ENCODE measurements at places on chromosomes 3 and 15.

DNA sequence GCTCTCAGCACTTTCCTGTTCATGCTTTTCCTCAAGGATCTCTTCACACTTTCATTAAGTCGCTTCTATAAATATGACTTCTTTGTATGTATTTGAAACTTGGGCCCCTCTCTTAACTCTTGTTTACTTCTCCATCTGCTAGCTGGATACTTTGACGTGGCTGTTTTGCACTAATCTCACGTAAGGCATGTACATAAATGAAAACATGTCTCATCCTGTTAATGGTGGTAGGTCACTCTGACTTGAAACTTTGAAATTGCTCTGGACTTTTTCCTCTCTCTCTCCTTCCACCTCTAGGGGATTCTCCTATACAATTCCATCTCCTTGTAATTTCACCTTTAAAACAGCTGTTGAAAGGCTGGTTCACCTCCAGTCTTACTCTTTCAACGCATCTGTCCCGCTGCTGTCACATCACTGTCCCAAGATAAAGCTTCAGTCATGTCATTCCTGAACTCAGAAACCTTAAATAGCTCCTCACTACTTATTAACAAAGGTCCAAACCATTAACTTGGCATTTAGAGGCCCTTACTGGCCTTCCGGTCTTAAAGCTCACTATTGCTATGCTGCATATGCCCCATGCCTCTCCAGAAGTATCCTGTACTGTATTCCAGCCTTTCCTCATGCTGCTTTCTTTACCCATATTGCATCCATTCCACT is 1.2 kb downstream of the BLOC1S6 start:
- no peak for DNase-seq

DNA sequence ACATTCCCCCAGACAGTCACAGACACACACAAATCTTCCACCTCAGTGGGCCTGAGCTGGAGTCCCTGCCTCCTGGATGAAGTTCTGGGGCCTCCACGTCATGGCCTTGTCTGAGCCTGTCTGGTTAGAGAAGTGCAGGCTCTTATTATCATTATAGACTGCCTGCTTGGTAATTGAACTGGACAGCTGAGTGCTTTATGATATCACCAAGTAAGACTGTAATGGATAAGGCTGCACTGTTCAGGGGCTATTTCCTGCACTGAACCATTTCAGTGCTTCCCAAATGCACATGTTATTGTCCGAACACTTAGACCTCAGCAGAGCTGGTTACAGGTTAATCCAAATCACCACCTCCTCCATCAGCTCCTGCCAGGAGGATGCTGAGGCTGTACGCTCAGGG is 8.7 kb upstream of the ST6GAL1 start:
- no peak for DNase-seq

DNA sequence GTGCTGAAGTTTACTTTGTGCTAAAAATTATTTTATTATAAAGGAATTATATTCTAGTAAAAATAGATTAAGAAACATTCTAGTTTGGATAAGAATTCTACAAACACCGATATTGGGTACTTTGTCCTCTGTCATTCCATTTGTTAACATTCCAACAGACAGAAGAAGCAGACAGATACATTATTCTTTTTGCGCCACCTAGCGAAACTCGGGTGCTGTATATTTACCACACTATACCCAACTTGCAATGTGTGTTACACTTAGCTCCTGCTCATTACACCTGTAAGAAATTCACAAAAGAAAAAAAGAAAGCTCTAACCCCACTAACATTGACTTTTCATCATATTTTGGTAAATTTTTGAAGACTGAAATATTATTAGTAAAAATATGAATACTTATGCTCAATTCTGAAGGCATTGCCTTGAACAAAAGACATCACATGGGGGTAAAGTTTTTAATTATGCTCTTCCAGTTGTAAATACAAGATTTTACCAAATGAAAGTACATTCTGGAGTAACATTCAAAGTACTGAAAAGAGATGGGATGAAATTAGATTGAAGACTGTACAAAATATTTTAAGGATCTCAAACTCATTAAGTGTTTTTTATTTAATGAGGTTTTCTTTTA is 136.5 kb upstream of the MLF1 start:
- DNase-seq, result peak; percentile 11

GRCh38 chr3:57582474-57583168 is 14.5 kb downstream of the ARF4 start:
- DNase-seq, result no peak

GRCh38 chr3:42712688-42713372 is 10.2 kb upstream of the HHATL start:
- DNase-seq, result no peak

GRCh38 chr3:185988080-185988815 is 50.4 kb upstream of the TRA2B start:
- no peak for DNase-seq

DNA sequence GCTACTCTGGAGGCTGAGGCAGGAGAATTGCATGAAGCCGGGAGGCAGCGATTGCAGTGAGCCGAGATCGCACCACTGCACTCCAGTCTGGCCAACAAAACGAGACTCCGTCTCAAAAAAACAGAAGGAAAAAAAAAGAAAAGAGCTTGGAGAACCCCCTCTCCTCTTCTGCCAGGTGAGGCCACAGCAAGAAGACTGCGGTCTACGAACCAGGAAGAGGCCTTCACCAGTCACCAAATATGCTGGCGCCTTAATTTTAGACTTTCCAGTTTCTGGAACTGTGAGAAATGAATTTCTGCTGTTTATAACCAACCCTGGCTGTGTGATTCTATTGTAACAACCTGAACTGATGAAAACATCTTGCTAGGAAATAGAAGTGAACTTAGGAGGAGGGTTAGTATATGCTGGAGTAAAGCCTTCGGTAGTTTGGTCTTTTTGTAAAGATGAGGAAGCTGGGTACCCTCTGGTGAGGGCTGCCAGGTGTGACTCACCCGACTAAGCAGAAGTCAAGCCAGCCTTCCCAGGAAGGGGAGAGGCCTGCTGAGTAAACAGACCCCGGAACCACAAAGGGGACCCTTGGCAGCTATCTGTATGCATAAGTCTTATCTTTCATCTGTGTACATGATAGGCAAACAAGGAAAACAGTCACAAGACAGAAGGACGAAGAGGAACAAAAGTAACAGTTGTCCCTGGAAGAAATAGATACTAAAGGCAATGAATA is 78.7 kb downstream of the KLF13 start:
- DNase-seq, result peak; percentile 86

GRCh38 chr3:133408961-133409360 is 9.1 kb downstream of the BFSP2 start:
- DNase-seq, result no peak

DNA sequence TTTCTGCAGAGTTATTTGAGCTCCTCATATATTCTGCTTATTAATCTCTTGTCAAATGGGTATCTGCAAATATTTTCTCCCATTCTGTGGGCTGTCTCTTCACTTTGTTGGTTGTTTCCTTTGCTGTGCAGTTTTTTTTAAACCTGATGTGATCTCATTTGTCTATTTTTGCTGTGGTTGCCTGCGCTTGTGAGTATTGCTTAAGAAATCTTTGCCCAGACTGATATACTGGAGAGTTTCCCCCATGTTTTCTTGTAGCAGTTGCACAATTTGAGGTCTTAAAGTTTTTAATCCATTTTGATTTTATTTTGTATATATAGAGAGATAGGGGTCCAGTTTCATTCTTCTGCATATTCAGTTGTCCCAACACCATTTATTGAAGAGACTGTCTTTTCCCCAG is 102.3 kb downstream of the POLQ start:
- DNase-seq, result no peak

- no peak for DNase-seq
Measured at GRCh38 chr3:133591271-133591742, 17.8 kb downstream of the CDV3 start.

DNA sequence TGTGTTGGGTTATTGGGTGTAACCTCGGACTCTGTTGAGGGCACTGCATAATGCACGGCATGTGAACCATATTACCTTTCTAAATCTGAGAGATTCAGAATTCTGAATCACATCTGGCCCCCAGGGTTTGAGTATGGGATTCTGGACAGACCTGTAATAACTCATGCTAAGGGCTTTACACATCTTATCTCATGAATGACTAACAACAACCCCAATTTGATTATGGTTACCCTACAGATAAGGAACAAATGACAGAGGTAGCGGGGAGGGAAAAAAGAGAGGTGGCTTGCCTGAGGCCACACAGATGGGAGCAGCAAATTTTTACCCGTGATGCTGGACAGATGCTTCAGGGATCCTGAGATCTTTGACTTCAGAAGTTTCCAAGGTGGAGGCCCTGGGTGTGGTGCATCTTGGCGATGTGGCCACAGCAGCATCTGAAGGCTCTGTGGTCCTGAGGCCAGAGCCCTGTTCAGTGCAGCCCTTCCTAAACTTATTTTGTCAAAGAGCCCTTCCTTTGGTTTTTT is 43.8 kb downstream of the POMGNT2 start:
- no peak for DNase-seq

DNA sequence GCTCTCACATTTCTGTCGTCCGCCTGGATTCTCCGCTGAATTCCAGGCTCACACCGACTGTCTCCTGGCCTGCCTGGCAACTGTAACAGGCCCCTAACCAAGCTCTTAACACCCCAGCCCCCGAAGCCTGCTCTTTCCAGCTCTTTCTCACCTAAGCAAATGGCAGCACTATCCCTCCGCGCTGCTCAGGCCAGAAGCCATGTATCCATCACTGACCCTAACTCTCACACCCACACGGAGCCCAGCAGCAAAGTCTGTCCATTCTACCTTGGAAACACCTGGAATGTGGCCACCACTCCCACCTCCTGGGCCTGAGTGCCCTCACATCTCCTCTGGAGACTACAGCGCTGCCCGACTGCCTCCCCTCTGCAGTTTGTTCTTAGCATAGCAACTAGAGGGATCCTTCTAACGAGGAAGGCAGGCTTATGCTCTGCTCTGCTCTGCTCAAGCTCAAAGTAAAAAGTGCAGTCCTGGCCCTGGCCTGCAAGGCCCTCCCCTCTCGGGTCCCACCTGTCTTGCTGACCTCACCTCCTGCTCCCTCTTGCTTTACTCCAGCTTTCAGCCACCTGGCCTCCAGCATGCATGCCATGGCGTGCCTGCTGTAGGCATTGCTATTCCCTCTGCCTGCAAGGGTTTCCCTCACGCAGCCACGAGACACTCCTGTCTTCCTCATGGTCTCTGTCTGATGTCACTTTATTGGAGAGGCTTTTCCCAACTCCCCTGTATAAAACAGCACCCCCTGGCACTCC is 27.2 kb downstream of the FEM1B start:
- no peak for DNase-seq

GRCh38 chr3:168251371-168251770 is 155.6 kb upstream of the GOLIM4 start:
- DNase-seq, result no peak

DNA sequence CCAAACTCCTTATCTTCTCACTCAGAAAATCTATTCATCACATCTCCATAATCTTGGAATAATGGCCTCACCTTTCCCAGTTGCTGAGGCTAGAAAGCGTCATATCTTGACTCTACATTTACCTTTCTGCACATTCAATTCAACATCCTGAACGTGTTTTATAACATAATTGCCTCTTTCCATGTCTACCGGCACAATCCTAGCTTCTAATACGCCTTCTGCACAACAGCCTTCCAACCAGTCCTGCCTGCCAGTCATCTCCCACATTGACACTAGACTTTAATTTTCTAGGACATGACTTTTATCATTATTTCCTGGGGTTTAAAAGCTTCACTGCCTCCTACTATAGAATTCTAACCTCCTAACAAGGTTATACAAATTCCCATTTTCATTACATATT is 906.6 kb downstream of the ROBO1 start:
- DNase-seq, result no peak

GRCh38 chr3:8455526-8456411 is 45.9 kb upstream of the LMCD1 start:
- DNase-seq, result no peak
